ENCODE measurements at places on chromosomes 7 and 10.

GRCh38 chr10:84401854-84402611 is 73.6 kb downstream of the CCSER2 start:
- DNase-seq = no peak

DNA sequence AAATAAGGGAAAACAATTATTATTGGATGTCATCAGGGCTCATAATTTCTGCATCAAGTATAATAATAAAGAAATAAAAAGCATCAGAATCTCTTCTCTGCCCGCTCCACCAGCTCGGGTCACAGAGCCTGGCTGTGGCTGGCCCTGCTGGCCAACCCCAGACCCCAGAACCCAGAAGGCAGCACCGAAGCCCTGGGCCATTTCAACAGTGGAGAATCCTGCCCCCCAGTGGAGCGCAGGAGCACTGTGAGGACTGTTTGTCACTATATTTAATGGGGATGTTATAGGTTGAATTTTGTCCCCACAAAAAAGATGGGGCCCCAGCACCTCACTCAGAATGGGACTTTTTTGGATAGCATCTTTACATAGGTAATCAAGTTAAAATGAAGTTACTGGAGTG is 27.3 kb downstream of the DENND11 start:
- no peak for DNase-seq

DNA sequence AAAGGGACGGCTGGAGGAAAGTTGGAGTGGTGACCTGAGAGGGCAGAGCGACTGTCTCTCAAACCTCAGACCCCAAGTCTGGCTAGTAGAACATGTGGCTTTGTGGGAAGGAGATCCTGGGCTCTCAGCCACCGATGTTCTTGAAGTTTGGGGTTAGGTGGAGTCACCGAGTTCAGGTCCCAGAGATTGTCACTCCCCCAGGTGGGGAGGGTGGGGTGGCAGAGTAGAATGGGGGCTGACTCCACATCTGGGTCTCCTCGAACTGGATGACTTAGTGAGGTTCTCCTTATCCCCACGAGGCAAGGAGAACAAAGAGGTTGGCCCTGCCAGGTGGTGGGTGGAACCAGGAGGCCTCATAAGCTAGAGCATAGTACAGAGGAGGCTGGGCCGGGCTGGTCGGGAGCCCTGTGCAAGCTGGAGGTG is 14.7 kb upstream of the PNLIPRP2 start:
- DNase-seq = no peak

GRCh38 chr10:63241841-63242281 is 108.7 kb downstream of the NRBF2 start:
- no peak for DNase-seq

DNA sequence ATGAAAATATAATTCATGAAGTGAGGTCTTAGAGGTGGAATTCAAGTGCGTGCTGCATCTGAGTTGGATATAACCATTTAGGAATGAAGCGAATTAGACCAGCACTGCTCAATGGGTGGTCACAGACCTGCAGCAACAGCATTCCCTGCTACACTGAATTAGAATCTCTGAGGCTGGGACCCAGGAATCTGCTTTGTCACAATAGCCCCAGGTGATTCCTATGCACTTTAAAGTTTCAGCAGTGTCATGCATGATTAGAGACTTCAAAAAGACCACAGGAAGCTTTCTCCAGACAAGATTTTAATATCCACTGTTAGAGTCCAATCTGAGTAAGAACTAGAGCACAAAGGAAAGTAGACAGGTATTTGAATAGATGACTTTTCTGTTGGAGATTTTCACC is 352.8 kb upstream of the VSTM2A start:
- DNase-seq = no peak

GRCh38 chr7:84389242-84389641 is 194.7 kb upstream of the SEMA3A start:
- no peak for DNase-seq

DNA sequence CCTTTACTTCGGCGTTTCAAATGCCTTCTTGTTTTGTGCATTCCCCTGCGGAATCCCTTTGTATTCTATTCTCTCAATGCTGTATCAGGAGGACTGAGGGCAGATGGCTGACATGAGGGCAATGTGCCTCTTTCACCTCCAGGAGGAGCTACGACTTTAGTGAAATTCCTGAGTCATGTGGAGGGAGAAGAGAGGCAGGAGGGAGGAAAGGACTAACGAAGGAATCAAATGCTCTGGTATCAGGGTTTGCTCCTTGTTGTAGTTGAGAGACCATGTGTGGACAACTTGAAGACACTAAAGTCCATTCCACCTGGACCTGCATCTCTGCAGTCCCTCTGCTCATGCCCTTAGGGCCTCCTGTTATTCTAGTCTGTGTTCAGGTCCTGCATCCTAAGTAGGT is 40.2 kb upstream of the PRSS58 start:
- DNase-seq = no peak

GRCh38 chr10:3432081-3432825 is 259.7 kb upstream of the PITRM1 start:
- no peak for DNase-seq

GRCh38 chr10:77027576-77027975 is 610.0 kb downstream of the KCNMA1 start:
- no peak for DNase-seq

DNA sequence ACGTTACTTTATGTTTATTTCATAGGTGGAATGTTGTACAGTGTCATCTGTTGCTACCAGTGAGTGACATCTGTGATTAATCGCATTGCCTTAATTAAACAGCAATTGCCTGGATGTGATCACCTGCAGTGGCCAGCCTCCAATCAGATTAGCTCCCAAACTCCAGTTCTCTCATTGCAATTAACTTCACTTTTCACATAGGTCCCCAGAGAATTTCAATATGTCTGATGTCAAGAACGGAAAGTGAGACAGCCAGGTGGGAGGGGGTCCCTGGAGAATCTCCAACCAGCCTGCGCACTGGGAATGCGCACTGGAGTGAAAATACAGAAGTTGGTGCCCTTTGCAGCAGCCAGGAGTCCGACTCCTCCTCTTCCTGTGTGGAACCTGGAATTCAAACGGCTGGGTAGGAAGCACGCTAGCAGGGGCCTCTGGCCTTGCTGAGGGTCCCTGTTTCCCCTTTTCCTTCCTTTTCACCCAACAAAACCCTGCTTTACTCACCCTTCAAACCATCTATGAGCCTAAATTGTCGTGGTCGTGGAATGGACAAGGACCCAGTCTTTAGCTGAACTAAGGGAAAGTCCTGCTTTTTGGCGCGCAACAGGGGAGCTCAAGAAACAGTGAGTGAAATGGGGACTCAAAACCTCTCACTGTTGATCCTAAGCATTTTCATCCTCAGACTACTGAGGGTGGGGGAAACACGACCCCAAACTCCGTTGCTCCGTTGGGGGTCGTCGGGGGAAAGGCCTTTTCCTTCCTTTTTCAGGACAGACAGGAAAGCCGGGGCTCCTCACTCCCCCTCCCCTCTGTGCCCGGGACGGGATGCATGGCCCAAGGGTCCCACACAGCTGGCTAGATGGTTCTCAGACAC is 1355.5 kb upstream of the LRRTM3 start:
- peak; percentile 50 for DNase-seq

- DNase-seq = no peak
Observed at GRCh38 chr10:110284262-110284661, 20.5 kb downstream of the SMNDC1 start.

DNA sequence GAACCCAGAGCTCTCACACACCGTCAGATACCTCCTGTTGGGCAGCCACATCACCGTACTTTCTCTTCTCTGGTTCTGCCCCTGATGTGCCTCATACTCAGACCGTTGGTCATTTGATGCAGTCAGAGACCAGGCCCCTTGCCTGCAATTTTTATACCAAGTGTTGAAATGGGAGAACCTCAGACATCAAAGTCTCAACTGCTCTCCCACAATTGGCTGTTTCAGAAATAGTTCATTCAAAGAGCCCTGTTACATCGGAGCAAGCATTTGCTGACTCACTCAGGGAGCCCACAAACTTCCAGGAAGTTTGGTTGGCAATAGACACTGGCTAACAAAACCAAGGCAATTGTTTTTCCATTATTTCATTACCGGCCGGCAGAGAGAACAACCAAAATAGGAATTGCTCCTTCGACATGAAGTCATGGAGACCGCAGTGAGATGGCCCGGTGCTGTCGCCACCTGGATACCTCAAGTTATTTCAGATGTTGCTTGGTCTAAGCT is 33.5 kb upstream of the ADAM12 start:
- no peak for DNase-seq
